Tibial nerve (tissue), 4 donors: ENCODE measurements at places on chromosomes 7 and 10. TPM values are rescaled to one million over a fixed set of nuclear protein-coding genes. Genes with fewer than 3 reads are reported as not detected.
A peak's percentile ranks its signal among the peaks of the same experiment; 100 is the strongest.

- H3K4me3 ChIP-seq = no peak overlapping the region
- no peaks in the 10 kb centered on the region for H3K4me1 ChIP-seq
- no peak overlapping the region for H3K27ac ChIP-seq
- no peaks in the 10 kb centered on the region for H3K36me3 ChIP-seq
Measured at GRCh38 chr10:87707254-87707653, 47.6 kb downstream of the PAPSS2 start.

GRCh38 chr10:82245906-82246560, 371.0 kb downstream of the NRG3 start:
- H3K4me1 ChIP-seq = no peaks in the 10 kb centered on the region
- DNase-seq = no peak
- H3K36me3 ChIP-seq = no peaks in the 10 kb centered on the region
- H3K4me3 ChIP-seq = no peak overlapping the region

GRCh38 chr7:128911423-128912031, 1.0 kb upstream of the KCP start:
- H3K4me1 ChIP-seq = peaks cover 14% of the 10 kb centered on the region
- H3K4me3 ChIP-seq = no peak overlapping the region
- H3K27me3 ChIP-seq = peaks cover 80% of the 10 kb centered on the region
- no peak overlapping the region for H3K27ac ChIP-seq

GRCh38 chr7:148883266-148884048, 634 bp downstream of the EZH2 start:
- DNase-seq = peak; percentile 9
- peak overlapping the region; percentile 82 for H3K4me3 ChIP-seq
- no peaks in the 10 kb centered on the region for H3K27me3 ChIP-seq
- no peaks in the 10 kb centered on the region for H3K4me1 ChIP-seq
- H3K36me3 ChIP-seq = no peaks in the 10 kb centered on the region

DNA sequence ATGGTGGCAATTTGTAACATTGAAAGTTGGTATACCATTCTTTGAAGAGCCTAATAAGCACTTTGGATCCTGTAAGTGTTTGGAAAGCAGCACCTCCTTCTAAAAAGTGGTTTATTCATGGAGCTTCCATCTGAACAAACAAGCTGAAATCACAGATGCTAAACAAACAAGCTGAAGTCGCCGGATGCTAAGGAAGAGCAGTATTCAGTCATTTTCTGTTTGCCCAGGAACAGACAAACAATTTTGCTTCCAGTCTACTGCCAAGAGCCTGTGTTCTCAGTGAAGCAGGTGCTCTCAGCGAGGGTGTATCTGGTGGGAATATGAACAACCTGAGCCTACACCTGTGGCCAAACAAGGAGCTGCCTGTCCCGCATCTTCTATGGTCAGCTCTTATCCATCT, 6.3 kb downstream of the COL28A1 start:
- H3K4me1 ChIP-seq = no peaks in the 10 kb centered on the region
- H3K36me3 ChIP-seq = no peaks in the 10 kb centered on the region
- DNase-seq = no peak
- H3K27me3 ChIP-seq = no peaks in the 10 kb centered on the region
- H3K27ac ChIP-seq = peak overlapping the region; percentile 43

DNA sequence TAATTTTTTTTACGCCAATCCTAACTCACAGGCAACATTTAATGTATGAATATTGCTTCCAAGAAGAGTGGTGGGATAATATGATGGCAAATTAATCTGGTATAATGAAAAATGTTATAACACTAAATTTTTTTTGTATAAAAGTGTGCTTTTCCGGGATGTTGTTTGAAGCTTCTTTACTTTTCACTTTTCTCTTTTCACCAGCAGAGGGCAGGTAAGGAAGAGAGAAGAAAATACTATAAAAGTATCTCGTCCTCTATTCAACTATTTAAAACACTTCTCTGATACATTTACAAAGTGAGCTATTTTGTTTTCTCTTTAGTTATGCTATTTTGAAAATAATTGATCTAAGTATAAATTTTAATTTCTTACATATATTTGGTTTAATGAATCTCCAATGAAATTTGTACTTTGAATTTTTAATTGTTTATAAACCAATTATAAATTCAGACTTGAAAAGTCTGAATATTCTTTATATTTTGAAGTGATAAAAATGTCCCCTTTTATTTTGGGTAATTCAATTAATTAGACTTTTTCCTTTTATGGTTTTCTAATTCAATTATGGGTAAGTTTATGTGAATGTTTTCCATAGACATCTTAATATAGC, 20.7 kb upstream of the CFTR start:
- H3K36me3 ChIP-seq = no peaks in the 10 kb centered on the region
- H3K4me3 ChIP-seq = no peak overlapping the region
- DNase-seq = no peak
- H3K27ac ChIP-seq = no peak overlapping the region
- H3K4me1 ChIP-seq = no peaks in the 10 kb centered on the region

DNA sequence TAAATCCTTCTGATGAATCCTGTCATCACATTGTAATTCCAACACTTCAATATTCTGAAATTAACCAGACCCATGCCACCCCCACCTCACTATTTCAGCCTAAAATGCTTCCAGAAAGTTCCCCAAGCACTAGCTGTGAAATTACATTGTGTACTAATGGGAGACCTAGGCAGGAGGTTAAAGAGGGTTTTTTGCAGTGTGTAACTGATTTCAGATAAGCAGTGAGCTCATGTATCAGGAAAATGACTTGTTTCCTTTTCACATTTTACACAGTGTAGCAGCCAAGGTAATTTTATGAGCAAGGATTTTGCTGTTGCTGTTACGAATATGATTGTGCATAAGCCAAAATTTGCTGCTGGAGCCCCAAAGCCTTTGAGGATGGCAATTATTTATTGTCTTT, 129.0 kb downstream of the INHBA start:
- H3K27me3 ChIP-seq = no peaks in the 10 kb centered on the region
- H3K4me1 ChIP-seq = no peaks in the 10 kb centered on the region
- no peaks in the 10 kb centered on the region for H3K36me3 ChIP-seq
- DNase-seq = no peak

The LIPF gene
- not detected for total RNA-seq

The ABCF2 gene
- 34.3 TPM for total RNA-seq

DNA sequence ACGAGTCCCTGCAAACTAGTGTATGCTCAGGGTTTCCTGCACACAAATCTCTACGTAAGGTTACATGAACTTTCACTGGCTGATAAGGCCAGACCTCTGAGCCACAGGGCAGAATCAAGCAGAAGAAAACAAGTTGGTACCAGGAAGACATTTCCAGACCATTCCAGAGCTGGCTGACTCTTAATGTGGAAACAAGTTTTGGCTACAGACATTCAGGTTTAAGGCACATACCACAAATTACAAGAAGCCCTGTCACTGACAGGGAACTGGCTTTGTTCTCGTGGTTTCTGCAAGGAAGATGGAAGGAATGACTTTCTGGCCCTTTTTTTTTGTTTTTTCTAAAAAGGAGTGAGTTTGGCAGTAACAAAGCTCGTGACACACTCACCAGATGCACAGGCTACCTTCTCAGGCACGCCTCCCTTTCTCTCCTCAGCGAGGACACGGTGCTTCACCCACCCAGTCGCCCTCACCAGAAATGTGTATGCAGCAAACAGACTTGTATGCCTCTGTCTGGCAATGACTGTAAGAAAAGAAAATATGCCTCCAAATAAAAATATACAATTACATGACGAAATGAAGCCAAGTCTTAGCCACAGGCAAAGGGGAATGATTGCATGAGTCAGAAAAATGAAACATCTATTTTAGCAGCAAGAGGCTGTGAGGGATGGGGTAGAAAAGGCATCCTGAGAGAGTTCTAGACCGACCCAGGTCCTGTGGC, 22.6 kb downstream of the PLAC9 start:
- no peak overlapping the region for H3K4me3 ChIP-seq
- no peaks in the 10 kb centered on the region for H3K27me3 ChIP-seq
- no peak overlapping the region for H3K27ac ChIP-seq
- no peaks in the 10 kb centered on the region for H3K4me1 ChIP-seq
- peaks cover 23% of the 10 kb centered on the region for H3K36me3 ChIP-seq

DNA sequence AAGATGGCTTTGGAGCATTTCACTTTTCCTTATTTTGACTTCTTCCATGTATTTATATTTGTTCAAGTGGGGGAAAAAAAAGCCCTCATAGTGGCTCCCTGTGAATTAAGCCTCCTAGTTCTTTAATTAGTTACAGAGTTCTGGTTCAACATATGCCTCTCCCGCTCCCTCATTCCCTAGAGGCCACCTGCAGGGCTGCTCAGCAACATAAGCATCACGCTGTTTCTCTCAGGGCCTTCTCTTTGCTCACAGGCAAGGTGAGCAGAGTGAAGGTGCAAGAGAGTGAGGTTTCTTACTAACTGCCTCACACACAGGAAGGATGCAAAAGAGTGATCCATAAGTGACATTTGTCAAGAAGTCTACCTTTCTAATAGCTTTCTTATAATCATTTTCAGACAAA, 196.7 kb downstream of the SEMA3E start:
- no peaks in the 10 kb centered on the region for H3K4me1 ChIP-seq
- no peak overlapping the region for H3K27ac ChIP-seq
- H3K4me3 ChIP-seq = no peak overlapping the region
- no peaks in the 10 kb centered on the region for H3K36me3 ChIP-seq
- no peaks in the 10 kb centered on the region for H3K27me3 ChIP-seq
- no peak for DNase-seq

- no peak overlapping the region for H3K4me3 ChIP-seq
- no peaks in the 10 kb centered on the region for H3K27me3 ChIP-seq
Measured at GRCh38 chr10:133458710-133459453, 5.1 kb downstream of the SCART1 start.

- H3K27ac ChIP-seq = no peak overlapping the region
- no peaks in the 10 kb centered on the region for H3K27me3 ChIP-seq
- H3K36me3 ChIP-seq = no peaks in the 10 kb centered on the region
- no peaks in the 10 kb centered on the region for H3K4me1 ChIP-seq
- no peak for DNase-seq
Measured at GRCh38 chr10:62348029-62348428, 26.1 kb upstream of the ZNF365 start.

DNA sequence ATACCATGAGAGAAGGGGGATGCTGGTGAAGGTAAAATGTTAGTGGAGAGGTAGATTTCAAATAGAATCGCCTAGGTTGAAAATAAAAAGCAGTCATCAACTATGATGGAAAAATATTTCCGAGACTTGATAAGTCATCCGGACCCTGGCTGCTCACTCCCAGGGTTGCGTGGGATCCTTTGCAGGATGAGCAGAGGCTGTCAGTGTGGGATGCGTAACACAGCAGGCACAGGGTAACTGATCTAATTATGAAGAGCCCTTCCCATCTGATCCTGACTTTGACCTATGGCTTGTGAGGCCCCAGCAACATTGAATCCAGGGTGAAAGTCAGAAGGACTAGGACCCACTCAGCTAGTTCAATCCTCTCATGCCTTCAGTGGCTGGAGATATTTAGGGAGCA, 236.9 kb downstream of the DPP6 start:
- no peak overlapping the region for H3K4me3 ChIP-seq
- no peaks in the 10 kb centered on the region for H3K36me3 ChIP-seq
- H3K27me3 ChIP-seq = no peaks in the 10 kb centered on the region
- no peak for DNase-seq
- no peak overlapping the region for H3K27ac ChIP-seq
- H3K4me1 ChIP-seq = no peaks in the 10 kb centered on the region

- H3K27ac ChIP-seq = no peak overlapping the region
- no peaks in the 10 kb centered on the region for H3K4me1 ChIP-seq
- DNase-seq = no peak
- no peaks in the 10 kb centered on the region for H3K27me3 ChIP-seq
- no peak overlapping the region for H3K4me3 ChIP-seq
- no peaks in the 10 kb centered on the region for H3K36me3 ChIP-seq
Measured at GRCh38 chr10:127887541-127888415, 5.0 kb downstream of the CLRN3 start.

GRCh38 chr10:116113721-116114501, 159.1 kb downstream of the GFRA1 start:
- no peaks in the 10 kb centered on the region for H3K27me3 ChIP-seq
- H3K36me3 ChIP-seq = no peaks in the 10 kb centered on the region
- peak overlapping the region; percentile 31 for H3K27ac ChIP-seq
- DNase-seq = no peak
- no peak overlapping the region for H3K4me3 ChIP-seq

- peaks cover 29% of the 10 kb centered on the region for H3K36me3 ChIP-seq
- H3K27ac ChIP-seq = no peak overlapping the region
- H3K4me1 ChIP-seq = no peaks in the 10 kb centered on the region
- no peaks in the 10 kb centered on the region for H3K27me3 ChIP-seq
- H3K4me3 ChIP-seq = no peak overlapping the region
- DNase-seq = no peak
Measured at GRCh38 chr7:133344275-133344674, 91.4 kb downstream of the EXOC4 start.

The AKR1D1 gene
- not detected for total RNA-seq

DNA sequence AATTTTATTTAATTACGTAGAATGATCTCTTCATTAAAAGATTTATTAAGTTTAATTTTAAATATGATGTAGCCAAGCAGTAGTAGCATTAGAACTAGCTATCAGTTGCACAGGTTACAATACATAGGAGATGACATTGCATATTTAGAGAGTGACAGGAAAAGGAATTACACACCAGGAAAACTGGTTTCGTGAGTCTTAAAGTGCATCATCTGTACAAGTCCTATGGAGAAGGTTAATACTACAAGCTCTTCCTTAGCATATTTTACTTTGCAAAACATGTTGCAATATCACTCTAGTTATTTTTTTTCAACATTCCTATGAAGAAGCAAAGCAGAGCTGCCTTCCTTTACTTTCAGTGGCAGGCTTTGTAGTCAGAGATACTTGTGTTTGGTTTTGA, 20.2 kb upstream of the SEM1 start:
- H3K4me3 ChIP-seq = no peak overlapping the region
- no peak for DNase-seq
- no peaks in the 10 kb centered on the region for H3K4me1 ChIP-seq

The TAS2R38 gene
- not detected for total RNA-seq

DNA sequence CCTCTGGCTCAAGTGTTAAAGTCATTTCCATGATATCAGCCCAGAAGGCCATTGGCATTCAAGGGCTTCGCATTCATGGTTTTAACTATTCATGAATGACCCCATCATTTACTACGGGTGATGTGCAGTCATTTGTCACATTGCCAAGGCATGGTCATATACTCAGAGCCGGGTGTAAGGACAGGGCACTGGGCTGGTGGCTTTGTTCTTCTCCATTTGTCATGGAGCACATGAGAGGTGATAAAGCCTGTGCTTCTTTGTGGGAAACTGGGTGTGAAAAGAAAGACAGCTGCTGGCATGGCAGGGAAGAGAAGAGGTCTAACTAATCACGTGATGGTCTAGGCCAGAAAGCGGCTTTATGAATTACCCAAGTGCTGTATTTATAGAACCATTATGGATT, 132.2 kb upstream of the PLXNA4 start:
- no peaks in the 10 kb centered on the region for H3K4me1 ChIP-seq
- H3K4me3 ChIP-seq = no peak overlapping the region
- H3K27me3 ChIP-seq = no peaks in the 10 kb centered on the region
- H3K36me3 ChIP-seq = no peaks in the 10 kb centered on the region
